ENCODE measurements at places on chromosomes 7 and 10.

DNA sequence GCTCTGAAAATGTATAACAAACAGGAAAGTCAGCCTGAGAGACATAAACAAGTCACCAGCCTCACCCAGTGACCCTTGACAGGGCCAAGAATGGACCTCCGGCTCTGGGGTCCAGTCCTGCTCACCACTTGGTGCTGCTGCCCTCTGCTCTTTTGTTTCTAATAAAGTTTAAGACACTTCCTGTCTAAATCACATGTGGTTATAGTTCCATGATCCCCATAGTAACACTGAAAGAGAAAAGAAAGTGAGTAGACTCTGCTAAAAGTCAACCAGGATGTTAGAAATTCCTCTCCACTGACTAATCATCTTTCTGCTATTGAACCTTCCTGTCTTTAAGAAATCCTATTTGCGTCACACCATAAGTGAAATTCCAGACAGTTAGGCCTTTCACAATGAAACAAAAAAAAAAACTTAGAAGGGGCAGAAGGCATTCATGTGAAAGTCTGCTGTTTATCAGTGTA, 179.2 kb upstream of the BET1 start:
- no peak for DNase-seq

DNA sequence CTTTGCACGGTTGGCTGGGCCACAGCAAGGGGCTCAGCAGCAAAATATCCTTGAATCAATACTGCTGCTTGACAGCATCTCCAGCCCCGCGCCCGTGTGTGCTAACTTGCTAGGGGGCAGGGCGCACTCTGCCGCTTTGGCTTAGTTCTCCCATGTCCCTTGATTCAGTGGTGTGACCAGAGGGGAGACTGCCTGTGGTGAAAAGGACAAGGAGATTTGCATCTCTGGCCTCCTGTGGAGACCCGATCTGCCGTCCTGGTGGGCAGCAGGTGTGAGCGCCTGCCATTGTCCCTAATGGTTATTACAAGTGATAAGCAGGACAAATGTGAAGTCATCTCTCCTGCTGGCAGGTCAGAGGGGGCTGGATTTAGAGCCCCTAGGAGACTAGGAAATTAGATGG, 500.2 kb upstream of the GALNT17 start:
- DNase-seq, result no peak

DNA sequence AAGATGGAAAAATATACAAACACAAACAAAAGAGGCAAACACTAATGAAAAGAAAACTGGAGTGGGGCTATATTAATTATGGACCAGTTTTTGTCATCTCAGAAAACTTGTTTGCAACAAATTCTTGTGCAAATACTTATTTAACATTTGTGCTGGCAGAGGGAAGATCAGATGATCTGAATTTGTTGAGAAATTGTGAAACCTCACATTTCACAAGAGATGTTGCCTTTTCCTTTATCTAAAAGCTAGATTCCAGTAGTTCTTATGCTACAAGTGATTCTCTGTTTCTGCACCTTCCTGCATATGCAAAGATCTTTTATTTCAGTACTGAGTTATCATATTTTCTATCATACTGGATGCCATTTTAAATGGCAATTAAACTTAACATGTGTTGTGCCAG, 320.7 kb downstream of the SUGCT start:
- DNase-seq, result no peak

GRCh38 chr7:157474685-157475084, 137.9 kb downstream of the DNAJB6 start:
- no peak for DNase-seq

DNA sequence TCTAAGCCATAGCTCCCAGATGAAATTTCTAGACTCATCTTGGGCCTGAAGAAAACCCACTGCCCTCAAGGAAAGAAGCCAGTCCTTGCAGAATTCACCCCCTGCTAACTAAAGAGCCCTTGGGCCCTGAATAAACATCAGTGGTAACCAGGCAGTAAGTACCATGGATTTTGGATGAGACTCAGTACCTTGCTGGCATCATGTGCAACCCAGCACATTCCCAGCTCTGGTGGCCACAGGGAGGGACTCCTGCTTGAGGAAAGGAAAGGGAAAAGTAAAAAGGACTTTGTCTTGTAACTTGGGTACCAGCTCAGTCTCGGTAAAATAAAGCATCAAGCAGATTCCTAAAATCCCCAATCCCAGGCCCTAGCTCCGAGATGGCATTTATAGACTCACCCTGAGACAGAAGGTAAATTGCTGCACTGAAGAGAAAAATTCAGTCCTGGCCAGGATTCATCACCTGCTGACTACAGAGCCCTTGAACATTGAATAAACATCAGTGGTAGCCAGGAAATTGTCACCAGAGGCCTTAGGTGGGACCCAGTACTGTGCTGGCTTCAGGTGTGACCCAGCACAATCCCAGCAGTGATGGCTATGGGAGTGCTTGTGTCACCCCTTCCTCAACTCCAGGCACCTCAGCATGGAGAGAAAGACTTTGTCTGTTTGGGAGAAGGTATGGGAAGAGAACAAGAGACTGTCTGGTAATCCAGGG, 31.2 kb upstream of the SFTPD start:
- no peak for DNase-seq

- no peak for DNase-seq
Measured at GRCh38 chr10:29635711-29636144, 957 bp upstream of the SVIL start.

GRCh38 chr10:114332301-114333192, 71.8 kb downstream of the AFAP1L2 start:
- no peak for DNase-seq

- no peak for DNase-seq
Measured at GRCh38 chr7:140143997-140144396, 32.8 kb downstream of the KDM7A start.

DNA sequence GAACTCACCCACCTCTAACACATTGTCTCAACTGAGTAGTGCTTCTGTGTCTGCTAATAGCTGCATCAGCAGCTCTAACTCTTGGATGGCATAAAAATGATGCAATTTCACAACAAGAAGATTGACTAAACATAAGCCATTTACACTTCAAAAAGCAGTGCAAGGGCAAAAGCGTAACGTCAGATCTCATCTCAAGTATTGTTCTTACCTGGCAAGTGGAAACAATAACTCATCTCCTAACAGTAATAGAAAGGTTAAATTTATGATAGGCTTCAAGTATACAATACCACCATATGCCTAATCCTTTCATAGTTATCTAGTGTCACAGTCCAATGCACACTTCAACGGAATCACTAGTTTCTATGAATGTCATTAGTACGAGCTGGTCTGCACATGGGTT, 14.8 kb downstream of the TPK1 start:
- no peak for DNase-seq

- no peak for DNase-seq
Measured at GRCh38 chr10:66463611-66464010, 462.2 kb upstream of the LRRTM3 start.

GRCh38 chr7:103541026-103541425, 95.0 kb upstream of the SLC26A5 start:
- no peak for DNase-seq

GRCh38 chr10:100976906-100977305, 7.6 kb downstream of the SEMA4G start:
- no peak for DNase-seq

DNA sequence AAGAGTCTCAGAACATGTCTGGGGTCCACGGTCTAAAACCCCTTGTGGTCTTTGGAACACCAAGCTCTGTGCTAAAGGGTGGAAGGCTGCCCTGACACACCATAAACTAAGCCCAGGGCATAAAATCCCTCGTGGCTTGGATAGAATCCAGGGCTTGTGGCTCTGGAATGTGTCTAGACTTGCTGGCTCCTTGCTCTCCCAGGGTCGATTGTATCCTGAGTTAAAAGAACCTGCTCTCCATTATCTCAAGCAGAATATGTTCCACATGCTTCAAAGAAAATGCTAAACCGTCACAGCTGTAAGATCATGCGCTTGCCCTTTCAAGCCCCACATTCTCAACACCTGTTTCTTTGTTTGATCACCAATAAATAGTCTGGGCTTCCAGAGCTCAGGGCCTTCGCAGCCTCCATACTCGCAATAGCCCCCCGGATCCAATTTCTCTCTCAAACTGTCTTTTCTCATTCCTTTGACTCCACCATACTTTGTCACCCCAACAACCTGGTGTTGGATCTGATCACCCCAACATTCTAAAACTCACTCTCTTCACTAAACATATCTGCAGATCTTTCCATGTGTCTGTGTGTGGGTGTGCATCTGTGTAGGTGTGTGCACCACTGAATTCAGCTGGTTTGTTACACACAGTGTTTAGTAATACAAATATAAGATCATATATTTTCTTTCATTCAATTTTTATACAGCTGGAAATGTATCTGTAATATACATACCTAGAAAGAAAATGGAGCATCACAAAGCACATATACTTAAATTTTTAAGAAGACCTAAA, 238.5 kb downstream of the ZMYND11 start:
- DNase-seq, result no peak

DNA sequence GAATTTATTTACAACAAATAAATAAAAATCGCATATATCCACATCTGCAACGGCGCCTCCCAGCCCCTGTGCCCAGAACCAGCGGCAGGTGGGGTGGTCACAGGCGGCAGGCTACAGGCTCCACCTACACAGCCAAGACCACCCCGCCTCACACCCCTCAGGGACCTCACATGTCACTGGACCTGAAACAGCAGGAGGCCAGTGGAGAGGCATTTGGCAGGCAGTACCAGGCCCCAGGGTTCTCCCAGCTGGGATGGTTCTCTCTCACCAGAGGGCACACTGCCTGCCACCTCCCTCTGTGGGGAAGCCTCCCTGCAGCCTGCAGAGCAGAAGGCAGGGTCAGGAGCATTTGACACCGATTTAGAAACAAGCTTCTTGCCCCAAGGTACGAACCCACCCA, 81.5 kb downstream of the MAD1L1 start:
- DNase-seq, result no peak

GRCh38 chr7:92916770-92917224, 80.4 kb upstream of the CDK6 start:
- no peak for DNase-seq

- peak; percentile 64 for DNase-seq
Measured at GRCh38 chr10:33143160-33143728, 185.2 kb upstream of the ITGB1 start.

- DNase-seq, result no peak
Measured at GRCh38 chr10:78382772-78383171, 349.1 kb downstream of the RPS24 start.

- DNase-seq, result no peak
Measured at GRCh38 chr7:46759711-46760480, 822.0 kb downstream of the TNS3 start.

GRCh38 chr10:73907841-73908517, 3.0 kb upstream of the PLAU start:
- no peak for DNase-seq

GRCh38 chr7:116395141-116395791, 104.3 kb upstream of the CAV2 start:
- DNase-seq, result no peak

GRCh38 chr7:116952635-116953371, 498 bp upstream of the ST7 start:
- no peak for DNase-seq

GRCh38 chr7:122300211-122300932, 4.2 kb downstream of the FEZF1 start:
- no peak for DNase-seq

DNA sequence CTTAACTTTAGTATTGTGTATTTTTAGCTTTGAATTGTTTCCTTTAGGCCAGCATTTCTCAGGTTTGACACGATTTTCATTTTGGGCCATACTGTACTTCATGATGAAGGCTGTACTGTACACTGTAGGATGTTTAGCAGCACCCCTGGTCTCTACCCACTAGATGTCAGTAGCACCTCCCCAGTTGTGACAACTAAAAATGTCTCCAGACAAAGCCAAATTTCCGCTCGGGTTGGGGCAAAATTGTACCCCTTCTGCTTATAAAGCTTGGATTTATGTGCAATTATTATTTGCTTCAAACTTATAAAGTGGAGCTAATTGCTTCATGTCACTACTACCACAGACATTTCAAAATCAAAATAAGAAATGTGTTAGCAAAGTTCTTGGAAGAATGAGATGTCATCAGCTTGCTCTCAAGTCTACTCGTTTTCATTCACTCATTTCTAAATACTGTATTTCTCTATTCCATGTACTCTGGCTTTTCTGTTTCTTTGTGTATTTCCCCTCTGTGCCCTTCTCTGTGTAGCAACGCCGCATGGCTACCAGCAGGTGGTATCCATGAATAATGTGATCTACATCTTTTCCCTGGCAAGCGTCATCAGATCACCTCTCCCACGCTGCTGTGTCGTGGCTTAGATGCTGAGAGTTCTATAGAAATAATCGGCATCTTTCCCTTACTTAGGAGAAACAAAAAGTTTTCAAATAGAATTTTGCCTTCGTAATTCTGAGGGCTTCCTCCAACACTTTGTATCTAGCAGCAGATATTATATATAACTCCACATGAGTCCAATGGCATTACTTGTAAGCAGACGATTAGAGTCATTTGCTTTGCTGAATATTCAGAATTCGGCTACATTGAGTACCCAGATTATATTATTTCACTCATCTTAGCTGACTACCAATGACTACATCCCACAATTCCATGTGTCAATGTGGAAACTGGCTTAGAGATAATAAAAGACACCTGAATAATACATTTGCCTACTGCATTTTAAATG, 47.8 kb upstream of the CALCR start:
- no peak for DNase-seq

GRCh38 chr10:97497572-97498075, 598 bp downstream of the MMS19 start:
- DNase-seq, result peak; percentile 77

GRCh38 chr10:62188021-62188616, 80.5 kb downstream of the RTKN2 start:
- no peak for DNase-seq

GRCh38 chr7:141928845-141929195, 12.6 kb downstream of the OR9A4 start:
- no peak for DNase-seq

DNA sequence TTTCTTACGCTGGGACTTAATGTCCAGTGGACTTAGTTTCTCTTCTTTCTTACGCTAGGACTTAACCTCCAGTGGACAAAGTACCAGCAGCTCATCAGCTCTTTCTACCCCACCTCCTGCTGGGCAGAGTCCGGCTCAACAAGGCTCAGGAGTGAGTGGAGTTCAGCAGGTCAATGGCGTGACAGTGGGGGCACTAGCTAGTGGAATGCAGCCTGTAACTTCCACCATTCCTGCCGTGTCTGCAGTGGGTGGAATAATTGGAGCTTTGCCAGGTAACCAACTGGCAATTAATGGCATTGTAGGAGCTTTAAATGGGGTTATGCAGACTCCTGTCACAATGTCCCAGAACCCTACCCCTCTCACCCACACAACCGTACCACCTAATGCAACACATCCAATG, 199.7 kb downstream of the MLLT10 start:
- no peak for DNase-seq

DNA sequence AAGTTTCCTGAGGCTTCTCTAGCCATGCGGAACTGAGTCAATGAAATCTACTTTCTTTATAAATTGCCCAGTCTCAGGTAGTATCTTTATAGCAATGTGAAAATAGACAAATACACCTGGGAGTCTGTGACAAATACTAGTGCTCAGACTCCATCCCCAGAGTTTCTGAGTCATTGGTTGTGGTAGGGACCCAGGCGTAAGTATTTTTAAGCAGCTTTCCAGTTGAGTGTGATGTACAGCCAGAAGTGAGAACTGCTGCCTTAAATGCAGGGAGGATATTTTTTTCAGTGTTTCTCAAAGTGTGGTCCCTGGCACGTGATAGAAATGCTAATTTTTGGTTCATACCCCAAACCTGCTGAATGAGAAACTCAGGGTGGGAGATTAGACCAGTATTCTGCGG, 121.7 kb downstream of the SORCS3 start:
- DNase-seq, result no peak

Data from activated naive CD4-positive, alpha-beta T cell treated with anti-CD3 and anti-CD28 coated beads, Interleukin-2, amount 50 U/mL, for 16 hours (primary cell).